ENCODE measurements at places on chromosomes 1 and 21.

DNA sequence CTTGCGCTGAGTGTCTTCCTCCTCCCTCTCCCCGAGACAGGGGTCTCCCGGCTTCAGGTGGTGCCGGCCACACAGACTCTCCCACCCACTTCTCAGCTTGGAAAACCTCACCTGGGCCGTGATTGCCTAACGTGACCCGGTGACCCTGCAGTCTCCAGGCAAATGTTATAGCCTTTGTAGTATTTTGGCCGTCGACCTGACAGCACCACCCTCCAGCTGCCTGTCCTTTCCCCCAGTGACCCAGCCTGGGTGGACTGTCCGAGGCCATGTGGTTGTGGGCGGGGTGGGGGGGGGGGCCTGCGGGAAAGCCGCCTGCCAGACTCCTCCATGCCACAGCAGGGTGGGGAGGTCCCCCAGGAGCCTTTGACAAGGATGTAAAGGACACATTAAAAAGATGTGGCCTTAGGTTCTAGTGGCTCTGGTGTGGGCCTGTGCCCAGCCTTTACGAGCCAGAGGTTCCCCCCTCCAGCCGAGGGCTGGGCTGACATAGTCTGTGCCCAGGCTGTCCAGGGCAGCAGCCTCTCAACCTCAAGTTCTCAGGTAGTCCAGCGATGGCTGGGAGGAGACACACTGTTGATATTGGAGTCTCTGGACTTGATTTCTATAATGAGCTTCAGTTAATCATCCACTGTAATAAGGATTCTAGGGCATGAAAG, 8.1 kb downstream of the TOR3A start:
- no peak for DNase-seq

- no peak for DNase-seq
Measured at GRCh38 chr1:54053745-54054437, 483 bp downstream of the TCEANC2 start.

DNA sequence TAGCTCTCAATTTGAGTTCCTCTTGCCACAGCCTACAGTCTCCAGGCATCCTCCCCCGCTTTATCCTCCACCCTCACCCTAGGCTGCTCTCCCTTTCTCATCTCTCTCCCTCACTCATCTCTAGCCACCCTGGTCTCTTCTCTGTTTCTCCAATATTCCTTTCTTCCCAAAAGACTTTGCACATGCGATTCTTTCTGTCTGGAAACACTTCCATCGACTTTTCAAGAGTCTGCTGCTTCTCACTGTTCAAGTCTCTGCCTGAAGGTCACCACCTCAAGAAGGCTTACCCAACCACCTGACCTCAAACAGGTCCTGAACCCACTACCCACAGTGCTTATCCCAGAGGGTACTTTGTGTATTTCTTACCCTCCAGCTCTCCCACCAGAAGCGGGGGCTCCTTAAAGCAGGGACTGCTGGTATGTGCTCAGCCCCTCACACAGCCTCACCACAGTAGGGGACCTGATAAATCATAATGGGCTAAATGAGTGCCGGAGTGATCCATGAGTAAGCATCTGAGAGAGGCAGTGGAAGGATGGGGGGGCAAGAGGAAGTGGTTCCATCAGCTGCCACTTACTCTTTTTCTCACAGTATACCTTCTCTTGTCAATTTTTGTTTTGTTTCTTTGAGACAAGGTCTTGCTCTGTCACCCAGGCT, 14.3 kb upstream of the KRTAP19-8 start:
- no peak for DNase-seq

DNA sequence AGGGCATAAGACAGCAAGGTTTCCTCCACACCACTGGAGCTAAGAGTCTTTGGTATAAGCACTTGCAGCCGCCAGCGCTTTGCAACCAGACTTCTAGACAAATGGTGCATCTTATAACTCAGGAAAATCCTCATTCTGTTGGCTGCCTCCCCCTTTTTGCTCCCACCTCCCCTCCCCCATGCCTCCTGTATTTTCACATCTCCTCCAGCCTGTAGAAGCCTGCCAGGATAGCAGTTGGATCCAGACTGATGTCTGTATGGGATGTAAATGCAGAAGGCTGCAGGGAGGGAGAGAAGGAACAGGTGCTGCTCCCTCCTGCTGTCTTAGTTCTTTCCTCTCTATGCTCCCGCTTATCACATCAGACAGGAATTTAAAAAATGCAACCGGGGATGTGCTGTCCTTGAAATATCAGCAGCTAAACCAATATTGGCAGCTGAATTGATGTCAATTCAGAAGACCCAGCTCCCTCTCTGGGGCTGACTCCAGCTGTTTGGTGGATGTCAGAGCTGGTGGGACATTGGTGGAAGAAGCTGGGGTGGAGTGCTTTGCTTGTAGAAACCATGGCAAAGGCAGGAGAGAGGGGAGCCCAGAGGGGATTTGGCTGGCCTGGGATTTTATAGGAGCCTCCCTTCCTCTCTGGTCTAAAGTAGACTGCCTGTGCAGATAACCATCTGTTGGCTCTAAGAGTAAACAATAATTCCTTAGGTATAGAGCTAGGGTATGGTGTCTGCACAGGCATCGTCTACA, 53.5 kb downstream of the NFASC start:
- no peak for DNase-seq

DNA sequence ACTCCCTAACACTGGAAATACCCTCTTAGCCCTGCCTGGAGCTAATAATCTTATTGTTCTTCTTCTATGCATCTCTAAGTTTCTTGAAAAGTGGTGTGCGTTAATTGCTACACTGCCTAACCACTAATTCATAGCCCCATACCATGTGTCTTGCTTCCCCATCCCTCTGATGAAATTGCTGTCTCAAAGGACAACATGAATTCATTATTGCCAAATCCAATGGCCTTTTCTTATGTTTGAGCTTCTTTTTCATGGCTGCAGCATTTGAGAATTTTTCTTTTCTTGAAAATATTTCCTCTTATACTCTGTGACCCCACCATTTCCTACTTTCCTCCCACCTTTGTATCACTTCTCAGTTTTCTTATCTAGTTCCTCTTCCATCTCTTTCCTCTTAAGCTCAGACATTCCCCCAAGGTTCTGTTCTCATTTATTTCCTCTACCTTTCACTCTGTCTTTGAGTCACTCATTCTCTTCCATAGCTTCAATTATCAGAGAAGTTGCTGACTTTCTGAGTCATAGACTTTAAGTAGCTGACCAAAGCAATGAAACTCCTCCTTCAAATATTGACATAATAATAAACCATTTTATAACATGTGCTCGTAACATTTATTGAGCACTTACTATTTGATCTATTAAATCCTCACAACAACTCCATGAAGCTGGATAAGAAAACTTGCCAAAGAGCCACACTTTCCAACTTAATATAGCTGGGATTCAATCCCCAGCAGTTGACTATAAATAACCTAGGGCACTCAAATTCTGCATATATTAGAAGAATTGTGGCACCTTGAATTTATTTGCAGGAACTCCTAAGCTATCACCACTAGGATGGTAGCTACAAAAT, 35.5 kb upstream of the ATP6V1G3 start:
- no peak for DNase-seq

DNA sequence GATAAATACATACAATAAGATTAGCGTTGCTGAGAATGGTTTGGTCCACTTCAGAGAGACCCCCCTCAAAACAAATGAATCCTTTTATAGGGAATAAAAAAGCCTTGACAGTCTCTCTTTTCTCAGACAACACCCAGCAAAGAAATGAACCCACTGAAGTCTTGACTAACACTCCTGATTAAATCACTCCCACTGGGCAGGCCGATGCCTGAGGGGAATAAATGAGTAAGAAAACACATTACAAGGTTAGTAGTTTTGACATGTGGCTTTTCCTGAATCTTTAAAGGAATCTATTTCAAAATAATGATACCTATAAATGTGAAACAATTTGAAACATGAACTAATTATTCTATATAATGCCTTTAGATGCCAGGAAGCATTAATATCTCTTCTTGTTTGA, 146.9 kb upstream of the POGK start:
- DNase-seq: no peak

DNA sequence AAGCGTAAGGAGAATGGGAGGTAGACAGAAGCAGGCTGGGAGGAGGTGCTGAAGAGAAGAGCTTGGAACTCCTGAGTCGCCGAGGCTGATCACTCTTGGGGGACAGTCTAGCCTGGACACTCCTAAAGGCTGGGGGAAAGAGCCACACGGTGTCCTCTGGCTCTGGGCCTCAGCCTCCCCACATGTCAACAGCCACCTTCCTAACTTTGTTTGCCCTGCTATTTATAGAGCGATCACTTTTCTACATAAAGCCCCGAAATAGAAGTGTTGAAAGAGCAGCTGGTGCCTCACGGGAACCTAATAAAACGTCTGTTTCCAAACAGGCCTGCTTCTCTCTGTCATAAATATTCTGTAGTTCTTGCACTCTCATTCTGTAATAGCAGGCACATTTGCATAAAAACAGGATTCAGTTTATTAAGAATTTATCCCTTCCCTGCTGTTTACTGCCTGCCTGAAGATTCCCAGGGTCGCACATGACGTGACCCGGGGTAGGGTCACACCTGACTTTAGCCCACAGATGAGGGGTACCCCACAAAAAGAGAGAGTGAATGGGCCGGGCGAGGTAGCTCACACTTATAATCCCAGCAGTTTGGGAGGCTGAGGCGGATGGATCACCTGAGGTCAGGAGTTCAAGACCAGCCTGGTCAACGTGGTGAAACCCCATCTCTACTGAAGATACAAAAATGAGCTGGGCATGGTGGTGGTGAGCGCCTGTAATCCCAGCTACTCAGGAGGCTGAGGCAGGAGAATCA, 212.5 kb downstream of the TOMM20 start:
- DNase-seq: peak; percentile 48

GRCh38 chr1:29830383-29830782, 594.1 kb downstream of the PTPRU start:
- no peak for DNase-seq

DNA sequence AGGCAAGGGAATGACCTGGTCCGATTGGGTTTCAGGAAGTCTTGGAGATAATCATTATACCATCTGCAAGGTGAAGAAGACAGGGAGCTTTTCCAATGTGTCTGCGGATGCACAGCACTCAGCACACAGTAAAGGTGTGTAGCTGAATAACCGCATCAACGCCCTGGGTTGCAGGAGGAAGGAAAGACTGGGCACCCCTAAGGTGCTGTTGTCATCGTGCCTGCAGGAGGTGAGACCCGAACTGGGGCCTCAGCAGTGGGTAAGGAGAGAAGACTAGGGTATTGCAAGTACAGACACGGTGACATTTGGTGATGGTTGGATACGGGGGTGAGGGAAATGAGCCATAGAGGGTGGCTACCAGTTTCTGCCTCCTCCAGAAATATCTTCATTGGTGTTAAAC, 1.1 kb upstream of the TRIM62 start:
- DNase-seq: no peak

GRCh38 chr1:244820131-244820530, 15.3 kb upstream of the COX20 start:
- DNase-seq: no peak

DNA sequence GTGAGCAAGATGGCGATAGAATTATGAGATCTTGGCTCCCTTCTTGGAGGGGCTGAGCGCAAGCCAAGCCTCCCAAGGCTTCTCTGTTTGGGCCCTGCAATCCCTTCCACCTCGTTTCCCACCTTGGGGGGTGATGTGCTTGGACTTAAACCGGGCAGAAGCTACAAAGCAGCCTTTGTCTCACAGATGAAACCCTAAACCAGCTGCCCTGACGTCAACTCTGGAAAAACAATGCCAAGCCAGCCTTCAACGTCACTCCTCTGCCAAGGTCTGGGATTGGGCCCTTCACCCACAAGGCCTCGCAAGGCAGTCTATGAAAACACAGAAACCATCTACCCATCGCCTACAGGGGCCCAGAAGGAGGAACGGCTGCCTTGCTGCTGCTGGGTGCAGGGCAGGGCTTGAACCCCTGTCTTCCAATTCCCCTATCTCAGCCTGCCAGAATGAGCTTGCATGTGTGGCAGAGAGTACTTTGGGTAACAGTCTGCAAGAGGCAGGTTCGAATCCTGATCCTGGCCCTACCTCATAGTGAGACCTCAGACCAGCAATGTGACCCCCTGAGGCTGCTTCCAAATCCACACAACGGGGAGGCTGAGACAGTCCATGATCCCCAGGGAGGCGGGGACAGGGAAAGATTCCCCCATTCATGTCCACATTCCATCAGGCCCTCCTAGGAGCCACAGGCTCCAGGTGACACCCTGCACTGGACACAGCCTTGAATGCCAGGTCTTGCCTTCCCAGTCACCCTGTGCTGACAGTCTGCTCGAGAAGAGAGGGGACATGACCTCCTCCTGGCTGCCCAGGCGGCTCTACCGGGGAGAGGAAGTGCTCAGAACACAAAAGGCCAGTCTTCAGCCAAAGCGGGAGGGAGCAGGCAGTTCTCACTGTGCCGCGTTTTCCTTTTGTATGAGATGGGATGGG, 15.0 kb downstream of the IFFO2 start:
- no peak for DNase-seq

DNA sequence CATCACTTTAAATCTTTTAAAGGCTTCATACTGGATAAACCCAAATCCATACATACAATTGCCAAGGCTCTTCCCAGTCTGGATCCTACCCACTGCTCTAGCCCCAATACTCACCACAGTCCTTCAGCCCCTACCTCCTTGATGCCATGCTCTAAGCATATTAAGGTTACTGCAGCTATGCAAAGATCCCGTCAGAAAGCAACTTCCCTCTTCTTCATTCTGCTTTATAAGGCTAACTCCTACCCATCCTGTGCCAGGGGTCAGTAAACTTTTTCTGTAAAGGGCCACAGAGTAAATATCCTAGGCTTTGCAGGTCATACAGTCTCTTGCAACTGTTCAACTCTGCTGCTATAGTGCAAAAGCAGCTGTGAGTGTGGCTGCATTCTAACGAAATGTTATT, 34.3 kb upstream of the MTF1 start:
- DNase-seq: no peak

DNA sequence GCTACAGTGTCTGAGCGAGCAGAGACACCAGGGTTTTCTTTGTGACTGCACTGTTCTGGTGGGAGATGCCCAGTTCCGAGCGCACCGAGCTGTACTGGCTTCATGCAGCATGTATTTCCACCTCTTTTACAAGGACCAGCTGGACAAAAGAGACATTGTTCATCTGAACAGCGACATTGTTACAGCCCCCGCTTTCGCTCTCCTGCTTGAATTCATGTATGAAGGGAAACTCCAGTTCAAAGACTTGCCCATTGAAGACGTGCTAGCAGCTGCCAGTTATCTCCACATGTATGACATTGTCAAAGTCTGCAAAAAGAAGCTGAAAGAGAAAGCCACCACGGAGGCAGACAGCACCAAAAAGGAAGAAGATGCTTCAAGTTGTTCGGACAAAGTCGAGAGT, 2.7 kb downstream of the ZBTB18 start:
- no peak for DNase-seq

GRCh38 chr1:244221991-244222390, 170.9 kb downstream of the ZBTB18 start:
- no peak for DNase-seq

DNA sequence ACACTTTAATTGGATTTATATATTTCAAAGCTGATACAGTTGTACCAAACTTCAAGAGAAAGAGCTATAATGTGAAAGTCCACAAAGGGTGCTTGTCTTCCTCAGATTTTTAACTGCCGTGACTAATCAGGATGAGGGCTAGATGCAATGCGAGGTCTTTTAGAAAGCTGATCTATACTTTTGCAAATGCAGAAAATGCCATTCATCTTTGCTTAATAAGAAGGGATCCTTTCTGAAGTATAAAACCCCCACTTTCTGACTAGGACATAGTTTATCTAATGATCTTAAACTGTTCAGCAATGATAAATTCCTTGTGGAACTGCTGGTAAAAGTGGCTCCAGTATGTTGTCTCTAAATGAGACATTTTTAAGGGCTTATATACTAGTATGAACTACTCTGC, 102.7 kb upstream of the NGF start:
- no peak for DNase-seq

- DNase-seq: no peak
Measured at GRCh38 chr1:116768416-116769103, 14.3 kb downstream of the CD2 start.

GRCh38 chr1:151516031-151516511, 4.9 kb downstream of the CGN start:
- DNase-seq: no peak

Data from NCI-H1092 (cell line).